ENCODE measurements at places on chromosomes 12 and 14.

DNA sequence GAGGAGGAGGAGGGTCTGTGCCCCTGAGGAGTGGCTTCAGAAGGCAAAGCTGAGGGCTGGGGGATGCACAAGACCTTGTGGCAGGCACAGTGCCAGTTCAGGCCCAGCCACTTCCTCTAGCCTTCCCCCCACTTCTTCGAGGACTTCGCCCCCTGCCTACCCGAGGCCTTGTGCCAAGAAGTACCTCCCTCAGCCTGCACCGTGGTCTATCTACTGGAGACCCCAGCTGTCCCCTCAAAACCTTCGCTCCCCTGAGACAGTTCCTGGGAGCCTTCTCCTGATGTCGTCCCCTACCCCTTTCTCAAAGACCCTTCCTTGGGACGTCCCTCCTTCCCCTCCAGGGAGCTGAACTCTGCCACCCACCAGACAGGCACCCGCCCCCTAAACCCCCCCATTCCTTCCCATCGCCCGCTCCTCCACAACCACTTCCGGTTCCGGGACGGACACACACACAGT is 604 bp downstream of the ZNF384 start:
- peak; percentile 7 for DNase-seq

GRCh38 chr14:98489115-98489514 is 782.9 kb downstream of the BCL11B start:
- no peak for DNase-seq

- DNase-seq: no peak
Observed at GRCh38 chr14:104948736-104949031, 24.0 kb downstream of the PLD4 start.

GRCh38 chr12:52321418-52321817 is 220 bp upstream of the KRT83 start:
- no peak for DNase-seq

DNA sequence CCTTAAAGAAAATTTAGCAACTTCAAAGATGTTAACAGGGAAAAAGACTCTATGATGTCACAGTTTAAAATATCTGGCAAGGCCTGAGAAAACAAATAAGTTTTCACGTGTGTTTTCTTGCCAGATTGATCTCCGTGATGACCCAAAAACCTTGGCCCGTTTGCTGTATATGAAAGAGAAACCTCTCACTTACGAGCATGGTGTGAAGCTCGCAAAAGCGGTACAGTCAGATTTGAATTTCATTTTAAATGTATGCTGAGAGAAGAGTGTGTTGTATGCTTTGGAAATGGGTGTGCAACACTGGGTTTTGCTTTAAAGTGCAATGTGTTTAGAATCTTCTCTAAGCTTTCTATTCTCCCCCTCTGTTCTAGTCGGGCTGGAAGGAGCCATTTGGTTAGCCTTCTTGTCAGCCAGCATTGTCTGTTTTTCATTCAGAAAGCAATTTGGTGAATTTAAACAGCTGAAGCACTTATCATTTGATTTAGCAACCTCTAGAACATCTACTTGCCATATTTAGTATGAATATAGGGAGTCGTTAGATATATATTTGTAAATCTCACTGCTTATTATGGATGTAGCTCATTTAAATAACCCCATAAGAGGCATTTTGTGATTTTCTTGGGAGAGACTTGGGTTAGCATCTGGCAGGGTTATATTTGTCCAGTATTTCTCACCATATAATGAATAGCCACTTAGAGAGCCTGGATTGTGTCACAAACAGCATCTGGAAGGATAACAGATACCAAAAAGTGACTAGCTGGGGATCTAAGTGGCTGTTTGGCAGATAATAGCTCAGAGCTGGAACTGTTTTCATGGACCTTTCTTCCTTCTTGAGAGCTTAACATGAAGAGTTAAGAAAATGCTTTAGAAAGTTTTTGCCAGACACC is 35.5 kb downstream of the GPHB5 start:
- no peak for DNase-seq

- DNase-seq: peak; percentile 14
Observed at GRCh38 chr14:105363847-105364708, 34.3 kb upstream of the TEX22 start.

GRCh38 chr12:122951979-122952892 is 14.0 kb downstream of the ABCB9 start:
- DNase-seq: peak; percentile 50

- no peak for DNase-seq
Observed at GRCh38 chr12:91577586-91578539, 395.2 kb upstream of the DCN start.

- no peak for DNase-seq
Observed at GRCh38 chr14:82492157-82492556, 958.5 kb upstream of the SEL1L start.

GRCh38 chr12:81615026-81615588 is 144.0 kb downstream of the PPFIA2 start:
- no peak for DNase-seq

DNA sequence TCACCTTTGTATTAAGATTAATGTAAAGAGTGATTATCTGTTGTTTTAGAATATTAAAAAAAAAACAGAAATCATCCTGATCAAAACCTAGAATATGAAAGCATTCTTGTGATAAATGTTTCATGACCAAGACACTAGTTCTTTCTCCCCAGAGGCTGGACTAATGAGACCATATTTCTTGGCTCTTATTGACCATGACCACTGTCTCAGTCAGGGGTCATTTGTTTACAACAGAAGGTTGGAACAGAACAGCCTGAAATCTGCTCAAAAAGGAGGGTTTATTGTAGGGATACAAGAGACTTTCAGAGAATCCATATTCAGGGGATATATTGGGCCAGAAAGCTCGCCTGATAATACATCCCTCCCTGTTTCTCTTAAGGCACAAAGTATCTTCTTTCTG is 87.7 kb downstream of the TMEM30B start:
- no peak for DNase-seq

GRCh38 chr12:62915204-62915529 is 19.8 kb downstream of the PPM1H start:
- no peak for DNase-seq

GRCh38 chr14:104249706-104250105 is 111.3 kb downstream of the KIF26A start:
- no peak for DNase-seq

- no peak for DNase-seq
Observed at GRCh38 chr12:132482771-132483170, 7.2 kb upstream of the FBRSL1 start.

DNA sequence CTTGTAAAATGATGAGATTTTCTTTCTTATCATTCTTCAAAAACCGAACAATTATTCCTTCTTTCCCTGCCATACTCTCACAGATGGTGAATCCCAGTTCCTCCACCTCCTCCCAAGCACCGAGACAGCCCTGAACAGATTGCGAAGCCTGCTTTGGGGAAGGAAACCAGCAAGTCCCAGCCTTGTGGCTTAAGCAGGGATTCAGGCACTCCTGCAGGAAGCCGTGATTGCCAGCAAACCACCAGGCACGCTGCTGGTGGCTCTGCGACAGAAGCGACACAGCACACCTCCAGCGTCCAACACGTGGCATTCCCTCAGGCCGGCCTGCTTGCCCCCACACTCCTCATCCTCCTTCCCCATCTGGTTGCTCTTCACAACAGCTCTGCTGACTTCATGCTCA is 237.7 kb downstream of the GXYLT1 start:
- no peak for DNase-seq

DNA sequence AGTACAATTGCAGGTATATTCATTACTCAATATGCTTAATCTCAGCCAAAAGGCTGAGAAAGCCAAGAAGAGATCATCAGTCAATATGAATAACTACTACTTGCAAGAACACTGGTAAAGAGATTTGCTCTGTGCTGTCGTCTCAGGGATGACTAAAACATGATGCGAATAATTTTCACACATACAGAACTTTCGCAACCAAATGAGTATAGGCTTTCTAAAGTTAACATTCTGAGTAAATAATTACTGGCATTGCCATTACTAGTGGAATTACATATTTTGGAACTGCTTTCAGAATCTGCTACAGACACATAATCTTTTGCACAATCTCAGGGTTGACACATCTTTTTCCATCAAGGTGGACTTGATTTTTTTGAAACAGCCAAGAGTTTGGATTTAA is 24.7 kb downstream of the NCKAP1L start:
- DNase-seq: no peak

DNA sequence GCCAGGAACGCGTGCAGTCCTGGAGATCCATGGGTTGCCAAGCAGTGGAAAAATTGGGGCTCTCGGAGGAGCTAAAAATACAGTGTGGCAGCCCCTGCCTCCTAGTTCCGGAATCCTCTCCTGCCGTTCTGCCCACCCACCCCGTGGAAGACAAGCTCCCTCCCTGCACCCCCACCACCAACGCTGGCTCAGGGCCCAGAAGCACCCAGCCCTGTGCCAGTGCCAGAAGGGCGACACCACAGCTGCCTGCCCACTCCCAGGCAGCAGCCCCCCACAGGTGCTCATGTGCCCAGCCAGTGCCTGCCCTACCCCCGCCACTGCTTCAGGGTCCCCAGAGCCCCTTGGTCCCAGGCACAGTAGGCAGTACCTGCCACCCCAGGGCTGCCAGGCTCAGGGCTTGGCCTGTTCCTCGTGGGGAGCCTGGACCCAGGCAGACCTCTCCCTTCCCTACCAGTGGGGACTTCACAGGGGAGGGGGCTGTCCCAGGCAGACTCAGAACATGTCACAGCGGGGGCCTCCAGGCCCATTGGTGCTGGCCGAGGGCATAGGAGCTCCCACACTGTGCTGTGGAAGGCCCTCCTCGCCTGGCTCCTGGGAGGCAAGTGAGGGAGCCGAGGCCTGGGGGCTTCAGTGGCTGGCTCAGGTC is 7.4 kb downstream of the INF2 start:
- DNase-seq: no peak

DNA sequence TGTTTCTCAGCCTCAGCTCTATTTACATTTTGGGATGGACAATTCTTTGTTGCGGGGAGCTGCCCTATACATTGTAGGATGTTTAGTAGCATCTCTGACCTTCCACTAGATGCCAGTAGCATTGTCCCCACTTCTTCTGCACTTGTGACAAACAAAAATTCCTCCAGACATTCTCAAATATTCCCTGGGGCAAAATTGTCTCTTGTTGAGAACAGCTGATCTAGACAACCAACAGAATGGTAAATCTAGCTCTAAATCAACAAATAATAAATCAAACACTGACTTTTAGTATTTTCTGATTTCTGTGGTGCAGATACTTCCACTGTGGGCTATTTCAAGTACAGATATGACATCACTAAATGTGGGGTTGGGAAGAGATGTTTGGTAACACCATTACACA is 60.7 kb downstream of the MSRB3 start:
- DNase-seq: no peak

DNA sequence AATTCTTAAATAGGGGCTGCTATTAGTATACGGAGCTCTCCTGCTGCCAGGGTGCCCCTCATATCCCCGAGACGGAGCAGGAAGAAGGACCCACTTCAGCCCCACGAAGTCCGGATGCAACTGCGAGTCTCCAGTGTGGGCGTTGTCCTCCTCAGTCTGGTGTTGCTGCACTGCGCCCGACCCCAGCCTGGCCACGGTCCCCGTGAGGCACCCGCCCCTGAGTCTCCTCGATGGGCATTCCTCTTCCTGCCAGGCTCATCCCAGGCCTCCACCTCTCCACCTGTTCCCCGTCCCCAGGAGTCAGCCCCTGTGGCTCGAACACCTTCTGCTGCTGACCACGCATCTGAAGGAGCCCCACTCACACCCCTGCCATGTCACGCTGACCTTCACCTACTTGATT is 68.1 kb upstream of the SFSWAP start:
- no peak for DNase-seq

GRCh38 chr12:54438517-54438916 is 19.5 kb upstream of the ITGA5 start:
- no peak for DNase-seq

DNA sequence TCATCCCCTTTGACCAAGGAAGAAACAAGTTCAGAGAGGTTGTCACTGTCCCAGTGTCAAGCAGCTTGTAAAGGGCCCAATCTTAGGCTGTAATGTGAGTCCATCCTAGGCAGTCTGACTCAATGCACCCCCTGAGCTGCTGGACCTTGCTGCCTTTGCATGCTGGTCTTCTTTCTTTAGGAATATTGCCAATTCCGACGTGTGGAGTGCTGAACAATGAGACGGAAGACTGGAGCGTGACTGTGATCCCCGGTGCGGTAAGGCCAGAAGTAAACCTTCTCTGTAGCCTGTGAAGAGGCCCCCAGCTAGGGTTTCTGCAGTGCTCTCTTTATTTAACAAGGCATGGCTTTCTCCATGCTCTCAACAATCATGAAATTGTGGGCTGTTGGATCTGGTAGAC is 963 bp downstream of the TCTN2 start:
- no peak for DNase-seq

GRCh38 chr12:115975411-115975810 is 302.1 kb downstream of the MED13L start:
- no peak for DNase-seq

GRCh38 chr12:45801625-45802024 is 72.1 kb downstream of the ARID2 start:
- no peak for DNase-seq

- no peak for DNase-seq
Observed at GRCh38 chr12:57133013-57133569, 4.8 kb downstream of the LRP1 start.

DNA sequence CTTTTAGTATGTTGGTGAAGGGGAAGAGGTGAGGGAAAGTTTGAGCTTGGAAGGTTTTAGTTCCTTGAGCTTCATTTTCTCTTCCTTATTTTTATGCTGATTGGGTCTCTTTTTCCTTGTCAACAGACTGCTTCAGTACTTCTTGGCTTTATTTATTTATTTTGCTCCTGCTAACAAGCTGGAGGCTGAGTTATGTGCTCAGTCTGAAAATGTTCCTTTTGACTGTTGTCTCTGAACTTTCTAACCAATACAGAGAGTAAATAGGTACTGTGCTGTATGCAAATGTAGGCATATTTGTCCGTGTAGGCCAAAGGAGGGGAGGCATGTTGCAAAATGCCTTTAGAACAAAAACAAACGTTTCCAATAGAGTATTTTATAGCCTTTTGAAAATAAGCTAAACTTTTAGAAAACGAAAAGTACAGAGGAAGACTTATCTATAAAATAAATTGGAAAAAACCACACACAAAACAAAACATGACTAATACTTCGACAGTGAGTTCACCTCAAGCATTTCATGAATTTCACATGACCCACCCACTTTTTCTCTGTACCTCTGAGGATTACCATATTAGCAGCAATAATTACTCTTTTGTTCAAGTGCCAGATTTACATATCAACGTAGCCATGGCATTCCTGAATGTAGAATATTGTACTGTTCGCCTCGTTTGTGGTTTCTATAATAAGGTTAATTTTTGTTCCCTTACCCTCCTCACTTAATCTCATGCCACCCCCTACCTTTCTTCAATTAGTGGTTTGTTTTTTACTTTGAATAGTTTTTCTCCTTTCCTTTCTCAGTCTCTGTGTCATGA is 4.7 kb upstream of the CREBL2 start:
- no peak for DNase-seq

- no peak for DNase-seq
Observed at GRCh38 chr12:51900323-51900889, 6.9 kb upstream of the ACVRL1 start.

- DNase-seq: no peak
Observed at GRCh38 chr12:112514926-112515642, 96.3 kb downstream of the PTPN11 start.

DNA sequence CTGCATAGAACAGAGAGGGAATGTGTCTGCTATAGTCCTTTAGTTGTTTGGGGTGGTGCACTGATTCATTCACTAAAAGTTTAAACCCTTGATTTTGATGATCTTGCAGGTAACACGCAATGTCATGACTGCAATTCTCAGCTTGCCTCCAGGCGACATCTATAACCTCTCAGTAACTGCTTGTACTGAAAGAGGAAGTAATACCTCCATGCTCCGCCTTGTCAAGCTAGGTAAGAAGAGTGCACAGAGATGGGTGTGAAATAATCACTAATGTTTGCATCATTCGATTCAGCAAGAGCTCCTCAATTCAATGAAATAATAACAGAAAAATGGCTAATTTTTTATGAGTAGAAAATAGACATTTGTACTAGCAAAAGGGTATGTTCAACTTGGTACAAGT is 203.7 kb downstream of the PTPRO start:
- DNase-seq: no peak
